Body of pancreas (tissue), 4 donors: ENCODE measurements at places on chromosomes 3 and 15. TPM values are rescaled to one million over a fixed set of nuclear protein-coding genes. Genes with fewer than 3 reads are reported as not detected.
A peak's percentile ranks its signal among the peaks of the same experiment; 100 is the strongest.

The FAM227B gene
- total RNA-seq, result not detected

- peak; percentile 62 for DNase-seq
These were observed 51.6 kb upstream of the CP start for GRCh38 chr3:149273096-149273751.

GRCh38 chr3:72682936-72683452 is 165.3 kb downstream of the SHQ1 start:
- no peak for DNase-seq

The ZKSCAN7 gene
- total RNA-seq, result 7.0 TPM

DNA sequence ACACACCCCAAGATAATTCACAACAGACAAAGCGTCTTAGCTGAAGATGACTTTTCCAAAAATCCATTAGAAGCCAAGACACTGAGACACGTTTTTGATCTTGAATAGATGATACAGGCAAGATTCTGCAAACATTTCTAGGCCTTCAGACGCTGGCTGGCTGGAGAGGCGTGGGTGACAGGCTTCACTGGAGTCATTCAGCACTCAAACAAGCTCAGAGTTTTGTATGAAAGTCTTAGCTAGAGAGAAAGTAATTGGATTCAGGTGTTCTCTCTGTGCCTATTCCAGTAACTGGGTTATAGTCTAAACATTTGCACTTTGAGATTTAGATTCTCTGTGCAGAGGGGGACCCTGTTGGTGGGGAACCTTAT is 147.7 kb upstream of the BHLHE40 start:
- DNase-seq, result no peak

GRCh38 chr3:105649480-105649879 is 219.3 kb downstream of the CBLB start:
- DNase-seq, result no peak

- no peak for DNase-seq
These were observed 64.9 kb upstream of the RBMS3 start for GRCh38 chr3:29215948-29216347.

DNA sequence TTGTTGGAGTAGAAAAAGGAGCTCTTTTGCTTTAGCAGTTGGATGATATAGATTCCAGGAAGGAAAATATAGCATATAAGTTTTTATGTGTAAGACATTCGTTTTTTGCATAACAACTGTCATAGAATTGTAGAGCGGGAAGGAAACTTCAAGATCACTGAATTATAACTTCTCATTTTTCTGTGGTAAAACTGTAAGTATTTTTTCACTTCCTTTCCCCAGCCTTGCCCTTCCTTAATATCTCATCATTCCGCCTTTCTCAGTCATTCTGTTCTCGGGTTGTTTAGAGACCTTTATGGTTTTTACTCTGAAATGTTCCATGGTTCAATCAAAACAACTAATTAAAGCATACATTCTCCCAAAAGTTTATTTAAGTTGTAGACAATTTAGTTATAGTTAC is 1.1 kb downstream of the EAF2 start:
- DNase-seq, result no peak

The HGD gene
- 14.2 TPM for total RNA-seq

The SLC9C1 gene
- not detected for total RNA-seq

- no peak for DNase-seq
These were observed 78.2 kb downstream of the ATG7 start for GRCh38 chr3:11350374-11350773.

GRCh38 chr3:56753206-56753820 is 48.4 kb downstream of the ARHGEF3 start:
- DNase-seq, result no peak

DNA sequence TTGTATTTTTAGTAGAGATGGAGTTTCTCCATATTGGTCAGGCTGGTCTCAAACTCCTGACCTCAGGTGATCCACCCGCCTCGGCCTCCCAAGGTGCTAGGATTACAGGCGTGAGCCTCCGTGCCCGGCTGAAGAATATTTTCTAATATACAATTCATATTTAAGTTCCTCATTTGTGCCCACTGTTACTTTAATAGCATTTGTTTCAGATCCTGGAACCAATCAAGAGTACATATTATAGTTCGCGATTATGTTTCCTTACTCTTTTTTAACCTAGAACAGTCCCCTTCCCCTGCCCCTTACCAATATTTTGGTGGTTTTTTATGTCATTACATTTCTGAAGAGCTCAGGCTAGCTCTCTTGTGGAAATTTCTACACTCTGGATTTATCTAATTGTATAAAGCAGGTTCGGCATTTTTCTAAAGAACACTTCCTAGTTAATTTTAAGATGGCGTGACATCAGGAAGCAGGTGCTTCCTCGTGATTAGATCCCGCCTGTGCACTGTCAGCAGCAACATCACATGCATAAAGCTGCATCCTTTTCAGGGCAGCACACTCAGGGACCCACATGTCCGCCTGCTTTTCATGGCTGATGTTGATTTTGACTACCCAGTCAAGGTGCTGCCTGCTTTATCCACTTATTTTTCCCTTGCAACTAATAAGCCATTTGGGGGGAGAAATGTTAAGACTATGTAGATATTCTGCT is 88.7 kb upstream of the EPHB3 start:
- peak; percentile 17 for DNase-seq

GRCh38 chr3:178494386-178494785 is 41.9 kb upstream of the KCNMB2 start:
- no peak for DNase-seq

The GOLGA8G gene
- not detected for total RNA-seq

- DNase-seq, result no peak
These were observed 266.6 kb upstream of the TPM1 start for GRCh38 chr15:62775932-62776331.
